ENCODE measurements at places on chromosomes 1 and 21. TPM values are rescaled to one million over a fixed set of nuclear protein-coding genes. Genes with fewer than 3 reads are reported as not detected.

Gene CNR2
- not detected for total RNA-seq

Gene EFNA1
- 26.0 TPM for total RNA-seq

Gene FAM131C
- 17.8 TPM for total RNA-seq

Gene FCGR2B
- not detected for total RNA-seq

Gene CAMK2N1
- total RNA-seq, result 50.2 TPM

Gene ARMH1
- total RNA-seq, result 0.67 TPM

Gene PTAFR
- total RNA-seq, result 0.16 TPM

Gene TNFRSF18
- 0.17 TPM for total RNA-seq

Gene FAM177B
- total RNA-seq, result not detected

Gene LAX1
- total RNA-seq, result not detected

Gene LAMC2
- 21.1 TPM for total RNA-seq

Gene DISC1
- total RNA-seq, result 0.18 TPM

Gene TIAM1
- 0.88 TPM for total RNA-seq

Gene FCRL4
- total RNA-seq, result not detected

Gene C4BPA
- 0.99 TPM for total RNA-seq

Gene C1orf232
- not detected for total RNA-seq

Gene RXRG
- not detected for total RNA-seq

Gene SPATA45
- total RNA-seq, result not detected

Gene CASQ2
- total RNA-seq, result not detected

Gene RSPO1
- total RNA-seq, result 0.08 TPM

Gene TEX38
- total RNA-seq, result not detected

Gene NBPF26
- 5.0 TPM for total RNA-seq

Gene LAPTM5
- 0.28 TPM for total RNA-seq

Gene AHCYL1
- total RNA-seq, result 52.3 TPM

Gene BRDT
- not detected for total RNA-seq

Gene LORICRIN
- not detected for total RNA-seq

Gene PDE9A
- 1.2 TPM for total RNA-seq

Gene OTUD3
- 3.0 TPM for total RNA-seq

Gene RAB7B
- total RNA-seq, result 1.1 TPM
